ENCODE measurements at places on chromosomes 3 and 15.

GRCh38 chr15:79966634-79967297 lies 4.2 kb downstream of the BCL2A1 start:
- no peak for DNase-seq

DNA sequence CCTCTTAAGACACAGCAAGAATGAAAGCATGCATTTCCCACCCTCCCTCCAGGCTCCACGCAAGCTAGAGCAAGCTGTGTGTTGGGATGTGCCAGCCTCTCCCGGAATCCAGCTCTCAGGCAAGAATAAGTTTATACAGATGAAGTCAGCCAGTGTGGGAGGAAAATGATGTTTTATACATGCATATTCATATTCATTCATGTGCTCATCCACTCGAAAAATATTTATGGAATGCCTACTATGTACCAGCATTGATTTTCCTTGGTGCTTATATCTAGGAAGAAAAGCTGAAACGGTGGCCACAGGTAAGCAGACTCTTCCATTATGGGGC lies 62.7 kb downstream of the KLHL6 start:
- DNase-seq = no peak

DNA sequence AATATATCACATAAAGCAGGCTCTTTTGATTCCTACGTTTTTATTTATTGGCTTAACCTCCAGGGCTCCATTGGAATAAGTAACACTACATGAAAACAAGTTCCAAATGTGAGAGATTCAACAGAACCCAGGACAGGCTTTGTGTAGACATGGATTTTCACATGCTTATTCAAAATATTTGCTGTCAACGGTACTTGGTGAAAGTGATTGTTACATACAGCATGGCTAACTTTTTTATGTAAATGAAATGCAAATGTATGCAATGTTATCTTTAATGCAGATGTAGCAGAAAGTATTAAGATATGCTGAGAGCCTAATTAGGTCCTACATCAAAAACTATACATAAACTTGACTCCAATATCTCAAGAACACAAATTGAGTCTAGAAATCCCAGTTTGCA lies 212.0 kb downstream of the RORA start:
- no peak for DNase-seq

GRCh38 chr3:112093180-112093522 lies 7.0 kb downstream of the C3orf52 start:
- DNase-seq = no peak

GRCh38 chr3:172669021-172669420 lies 41.8 kb downstream of the NCEH1 start:
- no peak for DNase-seq

DNA sequence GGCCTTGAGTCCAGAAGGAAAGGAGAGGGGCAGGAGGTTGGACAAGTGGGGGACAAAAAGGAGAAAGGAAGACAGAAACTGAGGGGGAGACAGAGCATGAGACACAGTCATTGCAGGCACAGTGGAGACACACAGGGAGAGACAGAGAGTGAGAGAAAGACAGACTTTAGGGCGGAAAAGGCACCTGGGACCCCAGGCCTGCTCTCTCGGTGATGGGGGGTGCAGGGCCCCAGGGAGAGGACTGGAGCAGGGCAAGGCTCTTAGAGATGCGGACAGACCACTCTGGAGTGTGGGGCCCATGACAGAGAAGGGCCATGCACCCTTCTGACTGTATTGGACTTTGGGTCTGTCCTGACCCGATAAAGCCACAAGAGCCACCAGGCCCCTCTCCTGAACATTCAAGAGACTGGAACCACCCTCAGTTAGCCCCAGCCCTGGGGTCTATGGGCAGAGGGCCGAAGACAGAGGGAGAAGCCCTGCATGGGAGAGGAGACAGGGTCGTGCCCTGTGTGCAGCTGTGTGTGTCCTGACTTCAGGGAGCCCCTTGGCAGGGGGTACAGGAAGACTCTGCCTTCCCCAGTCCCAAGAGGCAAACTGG lies 12.5 kb downstream of the PLCD1 start:
- no peak for DNase-seq

DNA sequence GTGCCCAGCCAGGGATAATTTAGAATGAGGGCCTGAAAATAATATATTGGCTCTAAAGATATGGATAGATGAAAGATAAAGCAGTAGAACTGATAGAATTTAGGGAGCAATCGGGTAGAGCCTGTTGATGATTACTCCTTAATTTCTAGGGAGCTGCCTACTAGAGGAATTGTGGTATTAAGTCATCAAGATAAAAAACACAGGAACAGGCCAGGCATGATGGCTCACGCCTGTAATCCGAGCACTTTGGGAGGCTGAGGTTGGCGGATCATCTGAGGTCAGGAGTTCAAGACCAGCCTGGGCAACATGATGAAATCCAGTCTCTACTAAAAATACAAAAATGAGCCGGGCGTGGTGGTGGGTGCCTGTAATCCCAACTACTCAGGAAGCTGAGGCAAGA lies 130.4 kb downstream of the PCCB start:
- DNase-seq = no peak

Measured in T-helper 1 cell (primary cell).